ENCODE measurements at places on chromosomes 2 and 18.

DNA sequence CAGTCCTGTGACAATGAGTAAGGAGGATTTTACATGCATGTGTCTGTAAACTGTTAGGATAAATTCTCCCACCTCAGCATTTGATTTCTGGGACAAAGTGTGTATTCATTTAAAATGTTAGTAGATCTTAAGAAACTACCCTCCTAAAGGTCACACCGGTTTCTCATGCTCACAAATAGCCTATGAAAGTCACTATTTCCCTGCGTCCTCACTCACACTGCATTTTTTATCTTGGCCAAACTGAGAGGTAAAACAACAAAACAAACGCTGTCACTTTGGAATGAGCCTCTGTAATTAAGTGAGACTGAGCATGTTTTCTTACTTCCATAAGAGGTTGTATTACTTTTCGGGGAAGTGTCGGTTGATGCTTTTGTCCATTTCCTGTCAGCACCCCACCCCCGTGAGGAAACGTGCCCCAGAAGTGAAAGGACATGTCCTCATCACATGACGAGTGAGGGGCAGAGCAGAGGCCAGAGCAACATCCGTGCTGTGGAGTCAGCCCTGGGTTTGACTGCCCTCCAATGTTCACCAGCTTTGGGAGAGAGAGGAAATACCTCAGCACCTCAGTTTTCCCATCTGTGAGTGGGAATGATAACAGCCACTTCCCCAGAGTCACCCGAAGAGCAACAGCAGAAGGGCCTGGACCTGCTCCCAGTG is 3.1 kb downstream of the GYPC start:
- DNase-seq = peak; percentile 60

- DNase-seq = no peak
Observed at GRCh38 chr2:41965909-41966295, 81.9 kb upstream of the PKDCC start.

GRCh38 chr2:227370791-227371312 is 8.3 kb downstream of the TM4SF20 start:
- DNase-seq = no peak

DNA sequence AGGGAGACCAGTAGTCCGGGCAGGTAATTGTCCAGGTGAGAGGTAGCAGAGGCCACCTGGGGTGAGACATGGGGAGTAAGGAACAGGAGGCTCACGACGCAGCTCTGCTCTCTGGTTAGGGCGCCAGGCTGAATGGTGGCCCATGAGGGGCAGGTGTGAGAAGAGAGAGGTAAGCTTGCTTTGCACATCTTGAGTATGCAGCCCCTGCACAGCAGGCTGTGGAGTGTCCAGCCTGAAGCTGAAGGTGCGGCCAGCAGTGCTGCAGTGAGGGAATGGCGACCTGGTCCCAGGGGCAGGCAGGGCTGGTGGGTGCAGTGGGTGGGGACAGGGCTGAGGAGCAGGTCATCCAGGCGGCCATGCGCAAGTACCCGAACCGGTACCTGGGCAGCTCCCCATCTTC is 15.7 kb downstream of the PRELID3A start:
- DNase-seq = no peak

- DNase-seq = no peak
Observed at GRCh38 chr2:107936433-107937359, 49.6 kb upstream of the SLC5A7 start.

- DNase-seq = no peak
Observed at GRCh38 chr2:1256632-1257324, 156.5 kb upstream of the TPO start.

DNA sequence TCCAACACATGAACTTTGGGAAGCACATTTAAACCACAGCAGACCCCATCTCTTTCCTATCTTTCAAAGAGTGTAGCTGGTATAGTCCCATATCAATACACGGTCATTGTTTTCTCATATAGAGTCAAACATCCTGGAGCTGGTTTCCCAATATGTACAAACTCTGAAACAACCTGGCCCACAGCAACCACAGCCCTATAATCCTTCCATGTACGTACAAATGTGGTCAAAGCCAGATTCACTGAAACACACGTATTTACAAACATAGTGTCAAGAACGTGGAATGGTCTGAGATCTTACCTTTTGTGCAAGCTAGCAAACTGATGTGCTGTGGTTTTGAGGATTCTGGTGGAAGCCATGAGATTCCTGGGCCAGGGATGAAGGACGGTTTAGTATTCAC is 97.3 kb downstream of the HS1BP3 start:
- no peak for DNase-seq

- DNase-seq = no peak
Observed at GRCh38 chr2:137091704-137092103, 326.4 kb downstream of the THSD7B start.

GRCh38 chr2:44684559-44684958 is 256.9 kb upstream of the SIX3 start:
- DNase-seq = no peak

DNA sequence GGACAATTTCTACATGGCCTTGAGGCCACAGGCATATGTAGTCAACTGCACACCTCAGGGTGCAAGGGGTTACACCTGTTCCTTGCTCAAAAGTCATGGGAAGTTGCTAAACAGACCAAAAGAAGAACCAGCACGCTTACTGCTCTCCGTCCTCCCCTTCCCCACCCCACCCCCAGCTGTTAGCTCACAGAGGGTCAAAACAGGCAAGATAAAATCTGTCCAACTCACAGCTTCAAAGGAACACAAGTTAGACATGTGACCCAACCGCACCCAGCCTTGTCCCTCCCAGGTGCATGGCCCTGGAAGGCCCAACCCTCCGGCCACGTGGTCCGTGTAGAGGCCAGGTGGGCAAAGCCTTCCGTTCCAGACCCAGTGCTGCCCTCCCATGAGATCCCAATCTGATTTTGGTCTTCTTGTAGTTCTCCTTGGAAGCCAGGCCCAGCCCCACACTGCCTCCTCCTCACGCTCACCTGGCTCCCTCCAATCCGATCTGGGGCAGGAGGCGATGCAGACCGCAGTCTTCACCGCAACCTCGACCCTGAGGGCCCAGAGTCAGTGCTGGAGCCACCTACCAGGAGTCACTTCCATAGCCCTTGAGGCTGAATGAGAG is 14.5 kb upstream of the ASPRV1 start:
- DNase-seq = no peak

DNA sequence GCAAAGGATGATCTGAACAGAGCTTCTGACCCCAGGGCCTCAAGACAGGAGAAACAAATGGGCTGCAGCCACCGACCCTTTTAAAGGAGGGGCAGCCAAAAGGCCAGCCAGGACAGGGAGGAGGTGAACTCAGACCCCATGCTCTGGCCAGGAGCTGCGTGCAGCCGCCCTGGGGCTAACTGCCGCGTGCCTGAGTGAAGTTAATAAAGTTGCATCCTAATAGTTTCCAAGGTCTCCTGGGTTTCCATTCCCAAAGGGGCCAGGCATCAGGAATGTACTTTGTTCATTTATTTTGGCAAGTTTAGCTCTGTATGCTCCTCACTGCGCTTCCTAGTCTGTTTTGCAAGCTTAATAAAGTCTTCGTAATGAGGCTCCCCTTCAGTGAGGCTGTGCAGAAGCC is 60.7 kb downstream of the EN1 start:
- DNase-seq = no peak

DNA sequence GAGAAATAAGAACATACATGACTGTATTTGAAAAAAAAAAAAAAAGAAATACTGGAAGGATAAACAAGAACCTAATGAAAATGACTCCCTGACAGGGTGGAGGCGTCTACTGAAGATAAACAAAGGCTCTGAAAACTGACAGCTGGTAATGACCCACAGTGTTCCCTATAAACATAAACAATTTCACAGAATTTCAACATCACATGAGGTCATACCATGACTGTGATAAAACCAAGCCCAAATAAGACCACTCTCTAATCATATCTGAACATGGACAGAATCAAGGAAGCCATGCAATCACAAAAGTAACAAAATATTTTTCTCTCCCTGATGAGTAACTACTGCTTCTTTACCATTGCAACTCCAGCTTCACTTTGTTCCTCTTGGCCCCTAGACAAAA is 159.3 kb downstream of the FAM124B start:
- DNase-seq = no peak

- no peak for DNase-seq
Observed at GRCh38 chr2:42267530-42267929, 93.5 kb downstream of the COX7A2L start.

GRCh38 chr18:74493689-74494088 is 2.5 kb upstream of the CNDP2 start:
- no peak for DNase-seq

- no peak for DNase-seq
Observed at GRCh38 chr2:16635791-16636699, 29.6 kb downstream of the CYRIA start.

DNA sequence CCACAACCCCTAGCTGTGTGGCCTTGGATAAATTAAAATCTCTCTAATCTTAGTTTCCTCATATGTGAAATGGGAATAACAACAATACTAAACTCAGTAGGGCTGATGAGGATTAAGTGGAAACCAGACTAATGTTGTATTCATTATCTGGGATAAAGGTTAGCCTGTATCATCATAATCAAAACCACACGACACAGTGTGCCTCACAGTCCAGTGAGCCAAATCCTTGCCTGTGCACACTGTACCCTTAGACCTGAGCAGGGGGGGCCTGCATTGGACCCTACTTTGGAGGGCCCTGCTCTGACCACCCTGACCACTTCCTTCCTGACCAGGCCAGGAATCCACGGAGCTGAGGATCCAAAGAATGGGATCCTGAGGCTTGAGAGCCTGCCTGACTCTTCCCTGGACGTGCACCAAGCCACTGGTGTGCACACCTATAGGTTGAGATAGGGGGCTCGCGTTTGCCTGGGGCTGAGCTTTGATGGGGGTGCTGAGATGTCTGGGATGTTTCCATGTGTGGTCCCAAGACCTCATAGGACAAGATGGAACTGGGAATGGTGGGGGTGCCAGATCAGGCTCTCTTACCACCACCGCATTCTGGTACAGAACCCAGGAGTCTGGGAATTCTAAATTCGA is 69.7 kb downstream of the TGOLN2 start:
- DNase-seq = no peak

DNA sequence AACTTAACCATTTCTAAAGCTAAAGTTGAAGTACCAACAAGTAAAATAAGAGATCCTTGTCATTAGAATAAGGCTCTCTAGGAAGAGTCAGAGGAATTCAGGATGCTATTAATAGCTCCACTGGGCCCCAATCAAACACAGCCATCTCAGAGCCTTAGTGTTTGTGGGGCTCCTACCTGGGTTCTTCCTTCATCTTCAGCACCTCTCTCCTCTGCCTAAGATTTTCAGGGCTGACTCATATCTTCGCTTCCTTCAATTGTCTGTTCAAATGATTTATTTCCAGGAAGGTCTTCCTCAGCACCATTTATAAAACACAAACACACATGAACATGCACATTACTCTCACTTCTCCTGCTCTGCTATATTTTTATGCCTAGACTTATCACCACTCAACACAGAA is 119.5 kb downstream of the COL6A3 start:
- no peak for DNase-seq

GRCh38 chr2:88342749-88343148 is 109.7 kb downstream of the FOXI3 start:
- no peak for DNase-seq

DNA sequence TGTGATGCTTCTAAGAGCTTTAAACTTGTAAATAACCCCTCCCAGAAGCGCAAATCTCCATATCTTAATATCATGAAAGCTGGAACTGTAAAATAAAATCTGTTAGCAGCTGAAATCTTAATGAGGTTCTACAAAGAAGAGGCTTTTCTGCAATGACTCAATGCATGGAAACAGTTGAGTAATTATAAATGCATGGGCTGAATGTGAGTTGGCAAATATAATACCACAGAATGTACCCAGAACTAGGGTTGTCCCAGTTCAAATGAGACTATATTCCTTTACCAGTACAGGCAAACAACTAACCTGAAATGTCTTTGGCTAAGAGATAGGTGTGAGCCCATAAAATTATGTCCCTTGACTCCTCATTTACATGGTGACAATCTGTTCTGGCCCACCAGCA is 52.9 kb downstream of the SATB2 start:
- DNase-seq = peak; percentile 12

DNA sequence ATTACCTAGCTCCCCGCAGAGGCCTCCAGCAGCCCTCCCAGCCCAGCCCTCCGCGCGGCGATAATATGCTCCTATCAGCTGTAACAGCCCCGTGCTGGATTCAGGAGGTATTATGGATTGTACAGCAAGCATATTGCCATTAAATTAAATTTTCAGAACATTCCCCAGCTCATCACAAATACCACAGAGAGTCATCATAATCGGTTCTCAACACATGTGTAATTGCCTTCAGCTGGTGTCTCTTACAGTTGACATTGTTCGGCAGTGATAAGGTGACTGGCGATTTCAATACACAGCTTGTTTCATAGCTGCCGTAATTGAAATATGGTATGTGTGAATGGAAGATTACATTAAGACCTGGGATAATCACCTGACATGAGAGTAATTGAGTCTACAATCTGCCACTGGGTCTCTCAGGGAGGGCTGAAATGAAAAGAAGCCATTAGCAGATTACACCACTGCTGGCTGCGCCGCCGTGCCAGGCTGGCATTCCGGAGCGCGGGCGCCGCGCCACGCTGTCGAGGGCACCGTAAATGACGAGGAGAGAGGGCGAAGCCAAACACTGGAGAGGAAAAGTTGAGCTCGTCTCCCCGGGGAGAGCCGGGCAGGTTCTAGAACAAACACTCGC is 549.4 kb upstream of the SALL3 start:
- no peak for DNase-seq

- DNase-seq = no peak
Observed at GRCh38 chr2:33378556-33379210, 97.8 kb upstream of the RASGRP3 start.

DNA sequence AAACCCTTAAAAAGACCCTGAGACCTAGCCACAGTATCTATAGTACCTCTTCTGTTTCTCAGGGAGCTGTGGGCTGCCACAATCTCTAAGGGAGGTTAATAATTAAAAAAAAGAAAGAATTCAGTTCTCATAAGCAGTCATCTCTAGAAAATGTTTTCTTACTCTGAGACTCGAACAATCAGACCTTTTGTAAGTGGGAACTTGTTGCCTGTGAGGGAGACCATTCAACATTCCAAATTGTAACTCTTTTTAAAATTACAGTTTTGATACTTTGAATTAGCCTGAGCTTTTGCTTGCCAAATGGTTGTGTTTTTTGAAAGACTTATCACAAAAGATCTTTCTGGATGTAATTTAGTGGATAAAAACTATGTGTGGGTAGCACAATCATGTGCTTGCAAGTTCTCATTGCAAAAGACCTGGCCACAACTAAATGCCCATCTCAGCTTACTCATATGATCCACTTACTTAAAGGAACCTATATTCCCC is 33.3 kb downstream of the IL1R2 start:
- no peak for DNase-seq

- no peak for DNase-seq
Observed at GRCh38 chr2:234458466-234458865, 38.4 kb downstream of the ARL4C start.

- no peak for DNase-seq
Observed at GRCh38 chr2:204673877-204674276, 128.6 kb downstream of the PARD3B start.

GRCh38 chr2:205366336-205367060 is 315.8 kb upstream of the NRP2 start:
- DNase-seq = no peak

Measured in AG08396 (cell line).